ENCODE measurements at places on chromosomes 4 and X.

- DNase-seq = no peak
Measured at GRCh38 chr4:149409146-149409545, 406.5 kb downstream of the IQCM start.

DNA sequence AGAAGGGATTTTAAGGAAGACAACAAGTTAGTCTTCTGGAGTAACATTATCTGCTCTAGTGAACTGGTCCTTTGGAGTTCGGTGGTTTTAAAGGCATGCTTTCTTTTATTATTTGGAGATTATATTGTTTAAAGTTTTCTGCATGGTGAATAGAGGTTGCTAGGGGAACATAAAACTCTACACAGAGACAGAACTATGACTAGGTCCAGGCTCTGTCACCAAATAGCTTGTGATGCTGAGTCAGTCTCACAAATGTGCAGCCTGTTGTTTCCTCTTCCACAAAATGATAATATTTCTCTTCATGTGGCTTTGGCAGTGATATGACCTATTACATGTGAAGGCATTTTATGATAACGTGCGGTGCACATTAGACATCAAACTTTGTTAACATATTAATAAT is 132.6 kb downstream of the PACRGL start:
- no peak for DNase-seq

GRCh38 chr4:45910511-45910910 is 213.3 kb downstream of the GABRG1 start:
- DNase-seq = no peak

GRCh38 chr4:77785669-77786068 is 33.5 kb downstream of the CNOT6L start:
- DNase-seq = no peak

GRCh38 chrX:43016021-43016420 is 238.1 kb upstream of the PPP1R2C start:
- DNase-seq = no peak

Data from stimulated activated CD8-positive, alpha-beta memory T cell treated with anti-CD3 and anti-CD28 coated beads, Interleukin-2, amount 100 ng/mL, for 48 hours (primary cell).